ENCODE measurements at places on chromosomes 3 and 15. TPM values are rescaled to one million over a fixed set of nuclear protein-coding genes. Genes with fewer than 3 reads are reported as not detected.

DNA sequence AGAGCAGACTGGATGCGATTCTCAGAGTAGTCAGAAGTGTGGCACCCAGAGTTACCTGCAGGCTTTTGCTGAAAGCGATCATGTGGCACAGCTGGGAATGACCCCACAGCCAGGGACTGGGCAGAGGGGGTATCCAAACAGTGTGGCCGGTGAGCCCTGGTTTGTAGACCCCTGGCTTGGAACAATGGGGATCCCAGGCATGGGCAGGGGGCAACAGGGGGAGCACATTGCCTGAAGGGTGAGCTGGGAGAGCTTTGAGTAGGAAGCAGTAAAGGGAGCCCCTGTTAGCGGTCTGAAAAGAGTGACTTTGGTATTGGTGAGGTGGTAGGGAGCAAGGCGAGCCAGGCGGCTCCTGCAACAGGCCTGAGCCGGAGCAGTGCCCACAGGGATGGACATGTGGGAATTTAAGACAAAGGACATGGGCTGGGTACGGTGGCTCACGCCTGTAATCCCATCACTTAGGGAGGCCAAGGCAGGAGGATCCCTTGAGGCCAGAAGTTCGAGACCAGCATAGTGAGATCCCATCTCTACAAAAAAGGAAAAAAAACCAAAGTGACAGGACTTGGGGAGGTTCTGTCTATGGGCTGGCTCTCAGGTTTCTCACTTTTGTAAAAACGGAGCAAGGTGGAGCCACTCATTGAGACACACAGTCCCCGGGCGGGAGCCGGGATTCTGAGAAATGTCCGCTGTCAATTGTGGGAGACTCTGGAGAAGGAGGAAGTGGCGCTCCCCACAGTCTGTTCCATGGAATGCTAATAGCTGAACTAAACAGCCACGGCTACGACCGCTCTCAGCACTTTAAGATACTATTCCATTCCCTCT lies 223.8 kb upstream of the LYSMD4 start:
- peak; percentile 46 for DNase-seq

The PHC3 gene
- total RNA-seq = 52.6 TPM

The SERPINI2 gene
- not detected for total RNA-seq

DNA sequence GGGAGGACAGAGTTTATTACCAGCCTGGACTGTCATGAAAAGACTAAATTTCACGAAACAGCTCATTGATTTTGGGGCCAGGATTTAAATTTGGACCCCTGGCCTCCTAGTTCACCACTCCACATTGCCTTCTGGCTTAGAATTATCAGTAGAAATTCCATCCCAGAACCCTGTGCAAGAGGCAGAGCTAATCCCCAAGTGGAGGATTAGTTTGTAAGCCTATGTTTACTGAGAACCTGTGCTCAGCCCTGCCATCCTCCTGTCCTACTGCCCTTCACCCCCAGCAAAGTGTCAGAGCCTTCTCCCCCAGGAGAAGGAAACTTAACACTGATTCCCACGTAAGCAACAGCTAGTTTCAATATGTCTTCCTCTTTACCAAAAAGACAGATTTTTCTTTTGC lies 99.4 kb downstream of the SST start:
- no peak for DNase-seq

DNA sequence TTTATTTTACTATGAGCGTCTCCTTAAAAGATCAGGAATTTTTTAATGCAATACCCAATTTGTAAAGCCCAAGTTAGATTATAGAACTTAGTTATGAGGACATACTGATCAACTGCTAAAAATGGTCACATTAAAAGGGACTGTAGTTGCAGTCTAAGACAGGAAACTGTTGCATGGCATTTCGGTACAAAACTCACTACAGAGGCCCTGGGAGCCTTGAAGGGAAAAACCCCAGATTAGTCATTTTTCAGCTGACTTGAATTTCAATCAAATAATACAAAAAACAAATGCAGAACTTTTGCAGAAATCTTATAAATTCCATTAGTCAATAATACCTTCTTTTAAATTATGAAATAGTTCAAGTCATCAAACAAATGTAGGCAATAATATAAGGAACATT lies 6.9 kb upstream of the PTX3 start:
- DNase-seq = no peak

- DNase-seq = no peak
Observed at GRCh38 chr3:49352890-49353421, 5.2 kb downstream of the GPX1 start.

- no peak for DNase-seq
Observed at GRCh38 chr15:56608140-56608778, 125.0 kb downstream of the ZNF280D start.
